ENCODE measurements at places on chromosomes 6 and 20. TPM values are rescaled to one million over a fixed set of nuclear protein-coding genes. Genes with fewer than 3 reads are reported as not detected.

- H3K27ac ChIP-seq: peak overlapping the region; percentile 43
- H3K4me3 ChIP-seq: no peak overlapping the region
- no peaks in the 10 kb centered on the region for H3K36me3 ChIP-seq
- DNase-seq: no peak
Measured at GRCh38 chr6:79670789-79671188, 39.7 kb downstream of the SH3BGRL2 start.

DNA sequence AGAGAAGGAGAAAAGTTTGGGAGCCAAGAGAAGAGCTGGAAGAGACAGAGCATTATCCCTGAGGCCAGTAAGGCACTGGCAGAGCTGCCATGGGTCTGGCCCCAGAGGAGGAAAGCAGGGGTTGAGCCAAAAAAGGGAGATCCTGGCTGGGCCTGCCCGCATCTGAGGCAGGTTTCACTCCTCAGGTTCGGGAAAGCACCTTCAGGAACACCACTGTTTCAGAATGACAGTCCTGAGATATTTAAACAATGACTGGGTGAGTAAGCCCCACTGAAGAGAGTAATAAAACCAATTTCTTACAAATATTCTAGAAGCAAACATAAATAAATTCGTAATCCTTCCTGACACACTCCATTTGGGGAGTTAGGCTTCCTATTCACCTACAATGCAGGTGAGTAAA, 152.2 kb downstream of the BACH2 start:
- no peaks in the 10 kb centered on the region for H3K4me1 ChIP-seq
- H3K36me3 ChIP-seq: no peaks in the 10 kb centered on the region
- H3K27me3 ChIP-seq: no peaks in the 10 kb centered on the region
- no peak for DNase-seq
- no peak overlapping the region for H3K4me3 ChIP-seq

DNA sequence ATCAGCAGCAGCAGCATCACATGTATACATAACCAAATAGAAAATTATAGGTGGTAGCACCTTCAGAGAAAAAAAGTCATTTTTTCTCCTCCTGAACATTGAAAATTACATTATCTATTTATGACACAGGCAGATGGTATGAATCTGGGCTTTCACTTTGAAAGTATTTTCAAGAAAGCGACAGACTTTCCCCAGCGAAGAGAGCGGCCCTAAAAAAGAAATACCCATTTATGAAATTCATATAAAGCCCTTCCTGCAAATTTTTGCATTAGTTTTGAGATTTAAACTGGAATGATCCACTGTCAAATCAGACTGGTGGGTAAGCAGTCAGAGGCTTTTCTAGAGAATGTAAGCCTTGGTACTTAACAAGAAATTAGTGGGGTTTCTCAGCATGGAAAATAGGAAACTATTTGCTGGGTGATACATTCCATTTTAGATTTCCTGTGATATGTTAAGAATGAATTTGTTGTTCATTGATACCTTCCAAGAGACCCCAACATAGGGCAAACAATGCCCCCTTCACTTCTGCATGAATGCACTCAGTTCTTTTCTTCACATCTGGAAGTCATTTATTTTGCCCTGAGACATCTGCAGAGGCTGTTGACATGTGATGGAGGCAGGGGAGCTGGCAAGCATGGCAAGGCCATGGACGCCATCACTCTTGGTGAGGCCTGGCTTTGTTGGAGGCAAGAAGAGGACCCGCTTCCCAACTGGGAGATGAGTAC, 147.0 kb downstream of the LINC00237 start:
- DNase-seq: no peak
- H3K27ac ChIP-seq: no peak overlapping the region
- no peak overlapping the region for H3K4me3 ChIP-seq
- H3K36me3 ChIP-seq: no peaks in the 10 kb centered on the region
- no peaks in the 10 kb centered on the region for H3K27me3 ChIP-seq

GRCh38 chr20:3010985-3011723, 32.3 kb upstream of the GNRH2 start:
- peaks cover 45% of the 10 kb centered on the region for H3K36me3 ChIP-seq
- H3K27me3 ChIP-seq: no peaks in the 10 kb centered on the region
- no peak for DNase-seq
- H3K4me1 ChIP-seq: no peaks in the 10 kb centered on the region
- no peak overlapping the region for H3K4me3 ChIP-seq
- H3K27ac ChIP-seq: no peak overlapping the region

- no peak overlapping the region for H3K27ac ChIP-seq
- no peaks in the 10 kb centered on the region for H3K36me3 ChIP-seq
- no peaks in the 10 kb centered on the region for H3K4me1 ChIP-seq
Measured at GRCh38 chr6:20851795-20852194, 317.5 kb downstream of the CDKAL1 start.

DNA sequence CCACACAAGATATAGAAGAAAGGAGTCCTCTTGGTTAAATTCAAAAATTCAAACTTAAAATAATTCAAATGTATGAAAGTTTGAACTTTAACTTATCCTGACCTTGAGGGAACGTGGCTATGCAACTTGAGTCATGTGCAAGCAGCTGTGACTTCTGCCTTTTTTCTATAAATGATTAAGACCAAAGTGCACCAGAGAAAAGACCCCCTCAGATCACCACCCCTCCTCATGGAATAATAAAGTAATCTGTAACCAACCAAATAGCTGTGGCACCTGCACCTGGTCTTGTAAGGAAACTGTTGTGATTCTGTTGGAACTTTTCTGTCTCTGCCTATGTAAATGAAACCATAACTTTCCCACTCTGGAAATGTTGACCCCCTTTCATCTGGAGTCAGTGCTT, 141.1 kb upstream of the GGTLC1 start:
- no peak for DNase-seq
- H3K27me3 ChIP-seq: no peaks in the 10 kb centered on the region
- no peak overlapping the region for H3K4me3 ChIP-seq
- no peak overlapping the region for H3K27ac ChIP-seq
- no peaks in the 10 kb centered on the region for H3K4me1 ChIP-seq
- no peaks in the 10 kb centered on the region for H3K36me3 ChIP-seq

GRCh38 chr20:3521852-3522740, 51.3 kb downstream of the ATRN start:
- no peaks in the 10 kb centered on the region for H3K36me3 ChIP-seq
- no peaks in the 10 kb centered on the region for H3K27me3 ChIP-seq
- no peak overlapping the region for H3K4me3 ChIP-seq
- DNase-seq: no peak
- no peak overlapping the region for H3K27ac ChIP-seq
- no peaks in the 10 kb centered on the region for H3K4me1 ChIP-seq

- H3K27me3 ChIP-seq: no peaks in the 10 kb centered on the region
- H3K4me1 ChIP-seq: peaks cover 43% of the 10 kb centered on the region
- no peak for DNase-seq
- H3K4me3 ChIP-seq: no peak overlapping the region
- peaks cover 35% of the 10 kb centered on the region for H3K36me3 ChIP-seq
Measured at GRCh38 chr6:42988486-42989020, 4.2 kb downstream of the PPP2R5D start.

DNA sequence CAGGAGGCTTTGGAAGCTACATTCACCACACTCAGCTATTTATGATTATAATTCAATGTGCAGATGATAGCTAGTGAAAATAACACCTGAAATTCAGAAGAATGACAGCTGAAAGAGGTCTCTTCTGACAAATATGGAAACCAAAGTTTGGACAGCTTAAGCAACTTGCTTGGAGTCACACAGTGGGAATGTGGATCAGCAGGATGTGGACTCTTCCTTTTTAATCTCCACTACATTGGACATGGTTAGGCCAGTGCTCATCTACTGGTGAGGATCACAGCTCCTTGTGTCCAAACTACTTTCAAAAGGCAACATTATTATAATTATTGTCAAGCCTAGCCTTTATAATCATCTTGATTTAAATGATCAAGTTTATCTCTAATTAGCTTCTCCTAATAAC, 10.4 kb downstream of the TRAPPC3L start:
- no peak for DNase-seq
- no peaks in the 10 kb centered on the region for H3K27me3 ChIP-seq
- no peak overlapping the region for H3K27ac ChIP-seq
- no peaks in the 10 kb centered on the region for H3K36me3 ChIP-seq

Gene ANKEF1
- 1.5 TPM for total RNA-seq

Gene EFCAB8
- total RNA-seq: not detected

Gene HLA-DPB1
- total RNA-seq: 71.3 TPM

Gene ILRUN
- 107 TPM for total RNA-seq

Gene C20orf141
- not detected for total RNA-seq

Gene BPIFA1
- not detected for total RNA-seq

Gene MRAP2
- total RNA-seq: not detected

Measured in esophagus muscularis mucosa (tissue), 4 donors.